ENCODE measurements at places on chromosomes 4 and X. TPM values are rescaled to one million over a fixed set of nuclear protein-coding genes. Genes with fewer than 3 reads are reported as not detected.

GRCh38 chr4:43331226-43332051, 438.9 kb downstream of the GRXCR1 start:
- no peak for DNase-seq

DNA sequence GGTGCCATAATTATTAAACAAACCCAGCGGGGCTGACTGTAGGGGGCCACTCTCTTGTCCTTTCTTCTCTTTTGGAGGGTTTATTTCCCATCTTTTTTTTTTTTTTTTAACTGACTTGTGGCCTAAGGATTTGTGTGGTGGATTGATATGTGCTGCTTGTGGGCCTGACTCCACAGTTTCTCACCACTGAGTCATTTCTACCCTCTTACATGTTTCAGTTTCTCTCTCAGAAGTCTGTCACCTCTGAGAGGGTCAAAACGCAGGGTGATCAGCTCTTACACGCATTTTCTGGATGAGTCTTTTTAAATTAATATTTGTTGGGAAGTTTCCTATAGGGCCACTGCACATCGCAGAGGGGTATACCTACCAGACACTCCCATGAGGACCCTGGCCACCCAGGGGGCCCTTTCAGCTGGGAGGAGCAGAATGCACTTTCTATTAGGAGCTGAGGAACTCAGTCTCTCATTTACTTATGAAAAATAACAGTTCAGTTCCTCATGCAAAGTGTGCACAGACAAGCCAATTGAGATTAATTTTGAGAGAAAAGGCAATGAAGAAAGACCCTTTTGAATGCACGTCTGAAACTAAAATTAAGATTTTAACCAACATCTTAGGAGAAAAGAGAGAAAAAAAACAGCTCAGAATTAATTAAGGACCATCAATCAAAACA, 407.9 kb downstream of the TECRL start:
- DNase-seq, result no peak

DNA sequence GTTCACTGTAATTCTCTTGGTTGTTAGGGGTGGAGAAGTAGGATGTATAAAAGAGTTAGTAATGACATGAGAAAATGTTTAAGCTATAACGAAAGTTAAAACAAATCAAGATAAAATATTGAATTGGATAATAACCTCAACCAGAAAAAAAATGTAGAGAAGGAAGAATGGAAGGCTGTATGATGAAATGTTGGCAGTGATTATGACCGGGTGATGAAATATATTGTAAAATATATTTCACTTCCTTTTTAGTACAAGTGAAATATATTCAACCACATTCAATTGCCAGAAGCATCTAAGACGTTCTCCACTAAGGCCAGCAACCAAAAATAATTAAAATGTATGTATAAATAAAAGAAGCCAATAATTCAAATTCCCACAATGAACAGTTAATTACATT, 309.3 kb upstream of the FGF13 start:
- no peak for DNase-seq

- DNase-seq, result no peak
Measured at GRCh38 chr4:100517864-100518341, at the start of gene EMCN. Gene EMCN, minus strand, starts transcription at chr4:100518022. Its CDS starts 108 bp downstream, at chr4:100517914.

GRCh38 chrX:12237131-12237530, 98.9 kb downstream of the FRMPD4 start:
- no peak for DNase-seq

The PPP2R3B gene
- 194 TPM for total RNA-seq

DNA sequence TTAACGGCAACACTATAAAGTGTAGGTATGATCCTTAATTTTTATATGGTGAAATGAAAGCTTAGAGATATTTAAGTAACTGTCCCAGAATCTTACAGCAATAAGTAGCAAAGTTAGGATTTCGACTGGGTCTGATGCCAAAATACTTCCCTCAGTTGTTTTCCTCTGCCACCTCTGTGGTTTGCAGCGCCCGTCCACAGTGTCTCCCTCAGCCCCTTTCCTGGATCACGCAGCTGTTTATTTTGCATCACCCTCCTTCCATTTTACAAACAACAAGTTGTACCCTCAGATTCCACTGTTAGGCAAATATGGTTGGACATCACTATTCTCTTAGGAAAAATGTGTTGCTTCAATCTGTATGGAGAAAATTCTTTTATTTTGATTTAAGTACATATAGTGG, 56.1 kb downstream of the RAPGEF2 start:
- DNase-seq, result no peak

DNA sequence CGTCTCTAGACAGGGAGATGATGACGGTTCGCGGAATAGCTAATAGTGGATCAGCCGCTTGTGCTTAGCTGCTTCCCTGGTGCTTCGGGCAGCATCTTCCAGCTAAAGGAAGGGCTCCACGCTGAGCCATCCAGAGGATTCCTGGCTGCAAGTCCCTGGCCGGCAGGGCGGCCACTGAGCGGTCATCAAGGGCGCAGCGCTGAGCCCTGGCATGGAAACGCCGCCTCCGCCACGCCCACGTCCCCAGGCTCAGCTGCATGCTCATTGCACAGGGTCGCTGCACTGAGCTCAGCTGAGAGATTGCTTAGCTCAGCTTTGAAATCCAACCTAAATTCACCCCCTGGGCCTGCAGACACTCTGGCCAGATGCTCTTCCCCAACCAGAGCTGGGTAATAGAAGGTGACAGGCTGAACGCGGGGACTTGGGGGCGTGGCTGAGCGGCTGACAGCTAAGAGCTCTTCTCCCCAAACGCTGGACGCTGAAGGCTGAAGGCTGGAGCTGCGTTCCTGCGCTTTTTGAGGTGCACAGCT, 118.2 kb upstream of the KIT start:
- DNase-seq, result peak; percentile 79

The NDNF gene
- total RNA-seq, result 9.0 TPM

DNA sequence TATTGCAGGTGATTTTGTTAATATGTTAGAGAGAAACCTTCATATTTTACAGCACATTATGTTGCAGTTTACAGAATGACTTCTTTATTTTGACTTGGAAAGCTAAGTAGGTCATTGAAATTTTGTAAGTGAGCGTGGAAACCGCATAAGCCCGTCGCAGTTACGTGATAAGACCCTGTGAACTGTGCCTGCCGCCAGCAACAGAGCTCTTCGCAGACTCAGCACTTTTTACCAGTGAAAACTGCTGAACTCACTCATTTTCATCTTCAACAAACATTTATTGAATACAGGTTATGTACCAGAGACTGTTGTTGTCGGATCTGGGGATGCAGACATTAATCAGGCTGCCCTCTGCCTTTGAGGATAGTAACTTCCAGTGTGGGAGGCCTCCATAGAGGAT, 355.7 kb downstream of the HS3ST1 start:
- DNase-seq, result no peak

GRCh38 chrX:142503967-142504643, 299.0 kb upstream of the MAGEC2 start:
- DNase-seq, result no peak

DNA sequence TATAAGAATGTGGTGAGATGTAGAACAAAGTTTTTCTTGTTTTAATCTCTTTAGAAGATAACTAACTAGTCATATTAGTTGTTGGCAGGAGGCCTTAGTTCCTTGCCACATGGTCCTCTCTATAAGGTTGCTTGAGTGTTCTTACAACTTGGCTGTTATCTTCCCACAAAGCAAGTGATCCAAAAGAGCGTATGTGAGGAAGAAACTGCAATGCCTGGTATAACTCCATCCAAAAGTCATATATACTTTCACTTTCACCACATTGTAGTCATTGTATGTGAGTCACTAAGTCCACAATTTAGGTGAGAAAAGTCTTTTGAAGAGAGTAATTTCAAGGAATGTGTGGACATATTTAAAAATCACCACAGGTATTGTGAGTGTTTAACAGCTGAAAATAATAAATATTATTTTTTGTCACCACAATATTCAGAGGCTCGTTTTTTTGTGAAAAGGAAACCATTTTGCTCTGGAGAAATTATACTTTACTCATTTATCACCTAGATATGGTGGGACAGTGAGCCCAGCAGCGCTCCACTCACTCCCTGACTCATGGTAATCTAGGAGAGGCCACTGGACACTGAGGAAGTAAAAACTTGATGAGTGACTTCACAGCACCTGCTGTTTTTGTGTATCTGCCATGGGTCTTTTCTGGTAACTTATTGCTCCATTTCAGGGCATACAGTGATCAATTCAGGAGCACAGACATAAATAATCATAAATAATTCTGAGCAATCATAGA, 369.4 kb upstream of the NDST3 start:
- DNase-seq, result no peak

GRCh38 chr4:23887989-23888388, 1.9 kb downstream of the PPARGC1A start:
- no peak for DNase-seq

- DNase-seq, result no peak
Measured at GRCh38 chr4:37998226-37998625, 38.0 kb downstream of the PTTG2 start.

DNA sequence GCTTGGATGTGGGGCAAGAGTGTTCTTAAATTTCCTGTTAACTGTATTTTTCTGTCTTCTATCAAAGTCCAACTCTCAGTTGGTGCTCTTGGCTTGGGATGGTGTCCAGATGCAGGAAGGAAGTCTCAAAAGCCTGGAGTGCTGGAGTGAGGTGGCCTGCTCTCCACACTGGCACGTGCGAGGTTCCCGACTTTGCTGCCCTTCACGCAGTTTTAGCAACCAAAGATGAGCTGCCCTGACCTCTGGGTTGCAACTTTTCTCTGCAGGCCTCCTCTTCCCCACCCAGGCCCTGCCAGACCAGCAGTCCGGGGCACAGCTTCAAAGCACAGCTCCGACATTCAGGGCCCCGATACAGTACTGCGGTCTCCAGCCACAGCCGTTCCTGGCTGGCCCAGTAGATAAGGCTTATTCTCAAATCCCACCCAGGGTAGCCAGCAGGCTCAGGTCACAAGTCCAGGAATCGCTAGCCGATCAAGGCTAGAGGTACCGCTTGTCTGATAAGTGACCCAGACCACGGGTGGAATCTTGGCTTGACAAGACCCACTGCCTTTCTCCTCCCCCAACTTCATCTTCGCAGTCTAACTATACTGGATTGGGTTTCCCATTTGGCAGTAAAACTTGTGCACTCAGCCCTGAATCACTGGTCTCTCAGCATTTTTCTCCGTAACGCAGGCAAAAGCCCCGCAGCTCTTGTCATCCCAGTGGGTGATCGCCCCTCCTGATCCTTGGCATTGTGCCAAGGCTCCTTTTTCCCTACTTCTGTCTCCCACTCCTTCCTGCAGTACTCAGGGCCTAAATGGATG, 21.8 kb upstream of the JADE1 start:
- no peak for DNase-seq

The NUP62CL gene
- total RNA-seq, result 2.2 TPM

DNA sequence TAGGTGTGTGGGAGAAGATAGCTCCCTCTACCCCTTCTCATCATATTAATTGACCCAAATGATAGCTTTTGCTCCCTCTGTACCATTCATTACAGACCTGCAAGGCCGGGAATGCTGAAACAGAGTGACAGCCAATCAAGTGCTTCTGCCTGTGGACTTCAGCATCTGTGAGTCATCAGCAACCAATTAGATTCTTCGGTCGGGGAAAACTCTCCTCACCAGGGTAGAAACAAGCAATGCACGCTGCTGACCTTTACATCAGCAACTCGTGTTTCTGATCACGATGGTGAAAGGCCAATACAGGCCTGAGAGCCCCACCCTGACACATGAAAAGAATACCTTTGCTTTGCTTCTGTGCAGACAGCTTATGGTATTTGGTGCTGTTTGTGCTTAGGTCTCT, 347.2 kb upstream of the DDX53 start:
- no peak for DNase-seq

DNA sequence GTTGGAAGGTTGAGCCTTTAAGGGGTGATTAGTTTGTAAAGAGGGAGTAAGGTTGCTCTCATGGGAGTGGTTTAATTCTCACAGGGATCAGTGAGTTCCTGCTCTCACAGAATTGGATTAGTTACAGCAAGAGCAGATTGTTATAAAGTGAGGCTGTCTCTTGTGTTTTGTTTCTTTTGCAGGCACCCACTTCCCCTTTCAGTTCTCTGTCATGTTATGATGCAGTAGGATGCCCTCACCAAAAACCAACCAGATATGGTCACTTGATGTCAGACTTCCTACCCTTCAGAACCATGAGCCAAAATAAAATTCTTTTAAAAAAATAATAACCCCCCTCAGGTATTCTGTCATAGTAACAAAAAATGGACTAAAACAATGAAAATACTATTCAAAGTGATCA, 19.9 kb upstream of the IGSF1 start:
- no peak for DNase-seq

The AMOT gene
- total RNA-seq, result 7.5 TPM

The ZMAT1 gene
- total RNA-seq, result 4.5 TPM

The GPAT3 gene
- 38.9 TPM for total RNA-seq

DNA sequence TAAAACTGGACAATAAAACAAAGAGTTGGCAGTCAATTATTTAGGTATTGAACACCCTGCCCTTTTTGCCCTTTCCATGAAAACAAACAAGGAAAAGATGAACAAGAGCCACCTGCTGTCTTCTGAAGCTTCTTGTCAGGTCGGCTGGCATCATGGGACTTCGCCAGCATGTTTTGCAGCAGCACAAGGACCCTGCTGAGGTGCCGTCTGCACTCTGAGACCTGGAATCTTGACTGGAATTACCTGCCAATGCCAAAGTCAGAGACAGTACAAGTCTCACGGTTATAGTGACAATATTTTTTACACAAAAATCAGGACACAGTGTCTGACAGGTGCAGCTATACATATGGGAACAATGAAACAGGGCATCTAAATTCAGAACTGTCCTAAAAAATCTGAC, 284.5 kb downstream of the GASK1B start:
- DNase-seq, result no peak

GRCh38 chr4:84379917-84380641, 119.0 kb downstream of the NKX6-1 start:
- no peak for DNase-seq

The CD38 gene
- total RNA-seq, result 1.7 TPM

DNA sequence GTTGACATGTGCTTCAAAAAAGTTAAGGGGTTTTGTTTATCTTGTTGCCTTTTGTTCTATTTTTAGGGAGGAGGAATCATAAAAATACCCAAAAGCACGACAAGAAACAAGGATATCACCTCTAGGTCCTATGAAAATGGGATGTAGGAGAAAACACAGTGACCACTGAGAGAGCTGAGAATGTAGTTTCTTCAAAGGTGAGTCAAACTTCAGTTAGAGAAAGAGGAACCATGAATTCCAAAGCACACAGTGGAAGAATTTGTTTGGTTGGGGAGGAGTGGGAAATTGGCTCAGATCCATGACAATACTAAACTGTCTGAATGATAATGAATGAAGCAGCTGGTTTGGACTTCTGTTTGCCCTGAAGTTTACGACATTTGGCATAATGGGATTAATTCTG, 19.1 kb upstream of the FRYL start:
- DNase-seq, result no peak

The ADH1C gene
- 7.6 TPM for total RNA-seq

DNA sequence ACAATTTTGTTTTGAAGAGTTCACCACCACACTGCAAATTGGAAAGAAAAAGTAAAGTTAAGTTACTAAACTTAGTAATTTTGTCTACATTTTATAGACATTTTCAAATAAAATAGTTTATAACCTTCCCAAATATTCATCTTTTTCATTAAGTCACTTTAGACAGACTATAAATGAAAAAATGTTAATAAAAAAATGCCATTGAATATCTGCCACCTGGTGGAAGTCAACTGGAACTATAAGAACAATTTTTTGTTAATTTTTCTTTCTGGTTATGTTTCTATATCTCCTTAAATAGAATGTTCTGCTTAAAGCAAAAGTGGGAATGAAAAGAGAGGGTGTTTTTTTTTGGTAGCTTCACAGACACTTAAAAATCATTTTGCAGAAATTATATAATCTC, 534.4 kb upstream of the PCDH10 start:
- no peak for DNase-seq

The SPANXD gene
- not detected for total RNA-seq

GRCh38 chr4:177220376-177220775, 89.3 kb upstream of the NEIL3 start:
- no peak for DNase-seq

- peak; percentile 33 for DNase-seq
Measured at GRCh38 chrX:110317061-110317819, 645 bp downstream of the AMMECR1 start.

The TLR10 gene
- not detected for total RNA-seq

The GLOD5 gene
- total RNA-seq, result not detected

All from left ventricle myocardium superior (tissue), 1 donor.